ENCODE measurements at places on chromosomes 12 and 14.

DNA sequence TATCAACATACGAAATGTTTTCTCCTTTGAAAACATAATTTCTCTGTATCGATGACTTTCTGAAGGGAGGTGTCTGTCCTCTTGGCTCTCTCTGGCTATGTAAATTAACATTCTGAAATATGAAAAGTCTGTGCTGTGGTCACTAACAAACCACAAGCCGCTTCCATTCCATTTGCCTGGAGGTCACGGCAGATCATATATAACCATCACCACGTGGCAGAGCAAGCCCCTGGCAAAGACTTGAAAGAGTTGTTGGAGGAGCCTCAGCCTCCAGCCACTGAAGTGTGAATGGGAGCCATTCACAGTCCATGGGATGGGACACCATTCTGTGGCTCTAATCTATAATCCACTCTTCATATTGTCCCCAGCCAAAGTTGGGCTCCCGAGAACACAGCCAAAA is 39.6 kb downstream of the CDKL1 start:
- DNase-seq = no peak

DNA sequence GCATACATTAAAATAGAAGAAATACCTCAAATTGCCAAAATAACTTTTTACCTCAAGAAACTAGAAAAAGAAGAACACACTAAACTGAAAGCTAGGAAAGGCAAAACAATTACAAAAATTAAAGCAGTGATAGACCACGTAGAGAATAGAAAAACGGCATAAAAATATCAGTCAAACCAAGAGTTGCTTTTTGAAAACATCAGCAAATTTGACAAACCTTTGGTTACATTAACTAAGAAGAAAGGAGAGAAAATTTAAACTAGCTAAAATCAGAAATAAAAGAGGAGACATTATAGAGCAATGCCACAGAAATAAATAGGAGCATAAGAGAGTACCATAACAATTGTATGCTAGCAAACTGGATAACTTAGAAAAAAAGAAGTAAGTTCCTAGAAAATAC is 553.8 kb downstream of the CCER1 start:
- no peak for DNase-seq

GRCh38 chr14:35961697-35962274 is 135.6 kb downstream of the BRMS1L start:
- DNase-seq = no peak

GRCh38 chr12:27583981-27584380 is 60.0 kb downstream of the PPFIBP1 start:
- no peak for DNase-seq

DNA sequence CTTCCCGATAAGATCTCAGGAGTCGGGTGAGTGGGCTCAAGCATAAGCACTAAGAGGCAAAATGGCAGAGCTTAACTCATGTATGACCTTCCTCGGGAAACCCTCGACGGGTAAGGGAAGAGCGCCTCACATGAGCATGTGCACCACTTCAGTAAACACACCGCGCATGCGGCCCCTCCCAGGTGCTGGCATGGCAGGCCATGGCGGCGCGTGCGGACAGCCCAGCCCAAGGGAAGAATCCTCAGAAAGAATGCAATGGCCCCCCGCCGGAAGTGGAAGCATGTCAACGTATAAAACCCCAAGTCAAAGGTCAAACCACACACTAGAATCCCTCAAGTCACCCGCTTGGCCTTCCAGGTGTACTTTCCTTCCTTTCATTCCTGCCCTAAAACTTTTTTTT is 6.6 kb upstream of the TNFAIP2 start:
- DNase-seq = no peak
